ENCODE measurements at places on chromosomes 11 and 22. TPM values are rescaled to one million over a fixed set of nuclear protein-coding genes. Genes with fewer than 3 reads are reported as not detected.

GRCh38 chr22:36211237-36211861 is 9.7 kb upstream of the APOL4 start:
- H3K27me3 ChIP-seq: peaks cover 60% of the 10 kb centered on the region
- peaks cover 2% of the 10 kb centered on the region for H3K36me3 ChIP-seq
- no peak overlapping the region for H3K4me3 ChIP-seq
- H3K27ac ChIP-seq: no peak overlapping the region

SLC22A12 gene
- not detected for total RNA-seq

MFRP gene
- not detected for total RNA-seq

C11orf52 gene
- not detected for total RNA-seq

DNA sequence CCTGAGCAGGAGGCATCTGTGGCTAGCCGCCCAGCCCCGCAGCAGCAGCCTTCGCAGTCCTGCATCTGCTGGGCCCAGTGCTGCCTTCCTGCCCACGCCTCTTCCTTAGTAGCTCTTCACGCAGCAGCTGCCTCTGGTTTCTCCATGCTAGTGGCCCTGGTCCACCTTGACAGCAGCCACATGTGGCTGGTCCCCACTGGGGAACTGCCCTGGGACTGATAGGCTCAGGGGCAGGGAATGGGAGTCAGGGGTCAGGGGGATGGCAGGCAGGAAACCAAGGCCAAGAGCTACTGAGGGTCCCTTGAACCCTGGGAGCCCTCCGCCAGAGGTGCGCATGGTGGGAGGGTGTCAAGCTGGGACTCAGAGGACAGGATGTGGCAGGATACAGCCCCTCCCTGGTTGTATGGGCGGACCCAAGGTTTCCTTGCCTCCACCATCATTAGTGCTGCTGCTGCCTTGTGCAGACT is 99.4 kb upstream of the PITPNB start:
- DNase-seq: no peak
- no peaks in the 10 kb centered on the region for H3K27me3 ChIP-seq
- no peak overlapping the region for H3K27ac ChIP-seq
- H3K36me3 ChIP-seq: no peaks in the 10 kb centered on the region
- peaks cover 3% of the 10 kb centered on the region for H3K4me1 ChIP-seq

NPAS4 gene
- 0.27 TPM for total RNA-seq

GRCh38 chr22:26239581-26239980 is 70.3 kb downstream of the SEZ6L start:
- H3K27me3 ChIP-seq: no peaks in the 10 kb centered on the region
- H3K4me1 ChIP-seq: no peaks in the 10 kb centered on the region
- no peak overlapping the region for H3K4me3 ChIP-seq
- DNase-seq: no peak
- no peak overlapping the region for H3K27ac ChIP-seq

- DNase-seq: no peak
- no peaks in the 10 kb centered on the region for H3K36me3 ChIP-seq
- peaks cover 73% of the 10 kb centered on the region for H3K27me3 ChIP-seq
- H3K4me3 ChIP-seq: no peak overlapping the region
- no peak overlapping the region for H3K27ac ChIP-seq
- peaks cover 4% of the 10 kb centered on the region for H3K4me1 ChIP-seq
These were observed 382 bp downstream of the RASSF10 start for GRCh38 chr11:13009476-13009920.

PRAME gene
- total RNA-seq: not detected

- H3K27me3 ChIP-seq: peaks cover 65% of the 10 kb centered on the region
- peak; percentile 31 for DNase-seq
- H3K36me3 ChIP-seq: no peaks in the 10 kb centered on the region
- H3K4me3 ChIP-seq: peak within 1 kb of the TSS; percentile 60
- H3K27ac ChIP-seq: no peak within 1 kb of the TSS
These were observed at the start of gene ARHGAP20 for GRCh38 chr11:110711776-110712658. Gene ARHGAP20 (minus strand): TSS chr11:110712437. CDS start chr11:110712231, 206 bp downstream.

PDE2A gene
- 0.40 TPM for total RNA-seq
